H7 (cell line): ENCODE measurements at places on chromosomes 5 and 9. TPM values are rescaled to one million over a fixed set of nuclear protein-coding genes. Genes with fewer than 3 reads are reported as not detected.

Gene SLC25A2
- total RNA-seq, result 0.14 TPM in 1 of 2 replicates, not detected in the other

- no peak for DNase-seq
Measured at GRCh38 chr5:9226016-9226536, 319.8 kb downstream of the SEMA5A start.

DNA sequence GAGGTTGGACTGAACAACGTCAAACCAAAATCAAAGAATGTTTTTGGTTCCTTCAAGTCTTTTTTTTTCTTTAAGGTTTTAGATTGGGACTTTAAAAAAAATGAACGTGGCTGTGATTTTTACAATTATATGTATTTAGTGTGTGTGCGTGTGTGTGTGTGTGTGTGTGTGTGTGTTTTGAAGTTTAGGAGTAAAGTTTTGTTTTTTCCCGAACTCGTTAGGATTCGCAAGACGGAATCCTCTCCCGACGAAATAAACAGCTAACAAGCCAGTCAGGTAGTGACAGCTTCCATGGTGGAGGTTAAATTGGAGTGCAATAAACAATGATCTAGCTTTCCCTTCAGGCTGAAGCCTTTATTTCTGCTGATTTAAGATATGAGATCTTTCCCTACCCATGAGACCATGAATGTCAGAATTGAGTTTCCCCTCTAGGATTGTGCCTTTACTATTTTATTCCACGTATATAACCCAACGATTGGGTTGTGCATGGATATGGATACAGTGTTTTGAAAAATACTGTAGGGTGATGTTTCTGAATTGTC lies 1.2 kb downstream of the KIAA1958 start:
- no peak for DNase-seq

- DNase-seq, result no peak
Measured at GRCh38 chr5:118789366-118789765, 199.0 kb downstream of the DTWD2 start.
